ENCODE measurements at places on chromosomes 16 and 17.

GRCh38 chr16:72937360-72937759, 110.6 kb downstream of the ZFHX3 start:
- DNase-seq = no peak

DNA sequence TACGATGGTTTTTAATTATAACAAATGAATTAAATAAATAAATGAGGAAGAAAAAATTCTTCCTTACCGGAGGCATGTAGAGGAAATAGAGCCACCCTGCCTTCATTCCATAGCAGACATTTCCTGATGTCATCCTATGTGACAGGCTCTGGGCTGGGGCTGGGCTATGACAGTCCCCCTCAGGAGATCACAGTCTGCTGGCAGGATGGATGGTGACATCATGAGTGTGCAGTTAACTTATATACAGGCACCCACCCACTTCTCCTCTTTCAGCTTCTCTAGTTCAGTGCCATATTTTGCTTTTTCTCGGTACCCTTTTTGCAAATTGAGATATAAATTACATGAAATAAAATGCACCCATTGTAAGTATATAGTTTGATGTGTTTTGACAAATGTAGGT, 6.4 kb upstream of the CMTM3 start:
- no peak for DNase-seq

- DNase-seq = no peak
Observed at GRCh38 chr17:63997341-63998048, 656 bp upstream of the PRR29 start.

- no peak for DNase-seq
Observed at GRCh38 chr17:63534816-63535455, 11.8 kb downstream of the KCNH6 start.

DNA sequence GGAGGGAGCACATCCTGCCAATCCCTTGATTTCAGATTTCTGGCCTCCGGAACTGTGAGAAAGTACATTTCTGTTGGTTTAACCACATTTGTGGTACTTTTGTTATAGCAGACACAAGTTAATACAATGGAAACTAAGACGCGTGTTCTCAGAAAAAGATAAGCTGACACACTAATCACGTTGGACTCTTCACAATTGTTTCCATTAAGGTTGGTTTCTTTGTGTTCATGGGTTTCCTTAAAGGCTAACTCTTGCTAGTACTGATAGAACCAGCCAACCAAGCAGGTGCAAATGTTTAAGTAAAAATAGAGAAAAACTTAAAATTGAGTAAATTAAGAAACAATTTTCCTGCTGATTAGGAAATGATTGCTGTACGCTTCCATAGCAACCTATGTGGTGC, 59.4 kb downstream of the CMC2 start:
- DNase-seq = no peak

DNA sequence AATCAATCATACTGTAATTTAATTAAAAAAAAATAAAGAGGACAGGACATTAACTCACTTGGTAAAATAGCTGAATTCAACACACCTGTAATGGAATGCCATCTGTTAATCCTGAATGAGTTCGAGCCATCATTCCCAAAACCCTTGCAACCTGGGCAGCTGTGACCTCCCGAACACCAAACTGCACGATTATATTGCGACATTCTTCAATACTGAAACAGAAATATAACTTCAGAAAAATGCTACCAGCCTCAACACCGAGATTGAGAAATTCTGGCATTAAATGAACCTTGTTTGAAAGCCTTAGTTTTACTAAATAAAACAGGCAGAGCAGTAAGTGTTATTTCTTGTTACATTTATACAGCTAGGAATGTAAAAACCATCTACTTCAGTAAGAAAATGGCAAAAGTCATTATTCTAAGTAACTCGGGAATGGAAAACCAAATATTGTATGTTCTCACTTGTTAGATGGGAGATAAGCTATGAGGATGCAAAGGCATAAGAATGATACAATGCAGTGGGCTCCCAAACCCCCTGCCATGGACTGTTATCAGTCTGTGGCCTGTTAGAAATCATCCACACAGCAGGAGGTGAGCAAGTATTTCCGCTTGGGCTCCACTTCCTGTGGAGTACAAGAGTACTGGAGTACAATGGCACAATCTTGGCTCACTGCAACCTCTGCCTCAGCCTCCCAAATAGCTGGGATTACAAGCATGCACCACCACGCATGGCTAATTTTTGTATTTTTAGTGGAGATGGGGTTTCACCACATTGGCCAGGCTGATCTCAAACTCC, 46.5 kb downstream of the CNOT1 start:
- DNase-seq = no peak

Data from progenitor cell of endocrine pancreas (in vitro differentiated cells).